ENCODE measurements at places on chromosomes 1 and 21. TPM values are rescaled to one million over a fixed set of nuclear protein-coding genes. Genes with fewer than 3 reads are reported as not detected.

ATAD3C gene
- polyA plus RNA-seq = 1.5 TPM

TRIM46 gene
- 4.0 TPM for polyA plus RNA-seq

C1orf141 gene
- polyA plus RNA-seq = 10.1 TPM

CFAP74 gene
- 24.9 TPM for polyA plus RNA-seq

PLXNA2 gene
- 4.7 TPM for polyA plus RNA-seq

SERTAD4 gene
- 1.1 TPM for polyA plus RNA-seq

MROH7 gene
- polyA plus RNA-seq = 162 TPM

ITLN2 gene
- 1.5 TPM for polyA plus RNA-seq

DNA sequence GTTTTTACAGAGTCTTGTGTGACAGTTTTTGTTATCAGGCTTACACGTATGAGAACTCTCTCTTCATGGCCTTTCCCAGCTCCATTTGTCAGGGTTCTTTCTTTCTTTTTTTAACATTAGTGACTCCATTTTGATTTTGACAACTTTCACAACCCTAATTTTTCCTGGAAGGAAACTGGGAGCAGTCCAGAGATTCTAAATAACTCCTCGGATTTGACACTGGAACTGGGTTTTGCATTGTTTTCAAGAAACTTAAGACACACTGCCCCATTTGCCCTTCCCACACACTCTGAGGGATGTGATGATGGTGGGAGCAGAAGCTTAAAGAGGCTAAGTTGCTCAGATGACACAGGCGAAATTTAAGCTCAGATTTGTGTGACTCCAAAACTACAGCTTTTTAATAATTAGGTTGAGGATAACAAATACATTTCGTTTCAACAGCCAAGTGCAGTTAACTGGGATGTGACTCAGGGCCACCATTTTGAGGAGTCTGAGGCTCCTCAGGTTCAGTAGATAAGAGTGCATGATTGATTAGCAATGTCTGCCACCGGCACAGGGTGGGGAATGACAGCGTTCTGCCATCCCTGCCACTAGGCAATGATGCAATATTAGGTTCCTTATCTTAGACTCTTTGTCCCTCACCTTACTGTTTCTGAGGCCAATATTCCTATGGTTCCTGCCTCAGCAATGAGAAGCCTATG, 95.1 kb upstream of the ATP1A1 start:
- DNase-seq = no peak
- H3K36me3 ChIP-seq = no peaks in the 10 kb centered on the region
- no peak overlapping the region for H3K27ac ChIP-seq
- H3K4me3 ChIP-seq = no peak overlapping the region

GRCh38 chr1:93596329-93597089, 85.1 kb downstream of the BCAR3 start:
- DNase-seq = no peak
- no peak overlapping the region for H3K27ac ChIP-seq
- peaks cover 33% of the 10 kb centered on the region for H3K4me1 ChIP-seq
- H3K27me3 ChIP-seq = no peaks in the 10 kb centered on the region
- H3K4me3 ChIP-seq = no peak overlapping the region
- H3K36me3 ChIP-seq = no peaks in the 10 kb centered on the region

DNA sequence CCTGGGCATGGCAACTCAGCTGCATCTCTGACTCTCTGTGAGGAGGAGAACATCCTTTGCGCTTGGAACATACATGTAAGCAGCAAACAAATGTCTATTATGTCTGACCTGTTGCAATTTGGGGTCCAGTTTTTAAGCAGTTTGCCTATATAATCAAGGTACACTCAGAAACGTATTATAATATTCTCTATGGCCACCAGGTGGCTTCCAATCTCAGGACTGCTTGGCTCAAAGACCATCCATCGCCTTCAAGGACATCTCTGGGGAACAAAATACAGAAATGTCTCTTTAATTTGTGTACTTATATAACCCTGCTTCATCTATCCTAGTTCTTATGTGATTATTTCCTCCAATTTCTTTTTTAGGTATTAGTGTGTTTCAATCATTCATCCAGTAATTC, 227.2 kb downstream of the OLFM3 start:
- H3K27me3 ChIP-seq = no peaks in the 10 kb centered on the region
- no peaks in the 10 kb centered on the region for H3K36me3 ChIP-seq
- no peak overlapping the region for H3K27ac ChIP-seq
- H3K4me1 ChIP-seq = no peaks in the 10 kb centered on the region
- no peak for DNase-seq

DNA sequence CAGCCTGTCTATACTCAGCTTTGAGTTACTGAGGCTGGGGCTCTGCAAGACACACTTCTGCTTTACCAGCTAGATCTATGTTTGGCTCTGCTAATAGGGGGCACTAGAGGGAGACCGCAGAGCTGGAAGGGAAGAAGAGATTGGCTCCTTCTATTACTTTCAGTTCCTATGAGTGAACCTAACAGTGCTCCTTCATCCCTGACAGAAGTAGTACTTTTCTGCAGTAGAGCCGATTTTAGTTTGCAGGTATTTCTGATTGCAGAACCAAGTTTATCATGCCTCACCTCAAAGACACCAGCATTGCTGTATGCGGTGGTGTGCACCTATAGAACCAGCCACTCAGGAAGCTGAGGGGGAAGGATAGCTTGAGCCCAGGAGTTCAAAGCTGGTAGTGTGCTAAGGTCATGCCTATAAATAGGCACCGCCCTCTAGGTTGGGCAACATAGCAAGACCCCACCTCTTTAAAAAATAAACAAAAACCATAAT, 5.7 kb upstream of the ZDHHC18 start:
- no peak overlapping the region for H3K27ac ChIP-seq
- no peaks in the 10 kb centered on the region for H3K36me3 ChIP-seq
- H3K4me3 ChIP-seq = no peak overlapping the region
- H3K4me1 ChIP-seq = peaks cover 5% of the 10 kb centered on the region
- DNase-seq = no peak
- H3K27me3 ChIP-seq = no peaks in the 10 kb centered on the region

- no peaks in the 10 kb centered on the region for H3K27me3 ChIP-seq
- DNase-seq = no peak
- H3K4me1 ChIP-seq = no peaks in the 10 kb centered on the region
- H3K4me3 ChIP-seq = no peak overlapping the region
- no peak overlapping the region for H3K27ac ChIP-seq
These were observed 26.1 kb downstream of the TRPM2 start for GRCh38 chr21:44379515-44379848.

- H3K27me3 ChIP-seq = no peaks in the 10 kb centered on the region
- H3K36me3 ChIP-seq = no peaks in the 10 kb centered on the region
- DNase-seq = peak; percentile 74
- peak overlapping the region; percentile 66 for H3K4me3 ChIP-seq
- peaks cover 17% of the 10 kb centered on the region for H3K4me1 ChIP-seq
These were observed 1.7 kb downstream of the PLEKHG5 start for GRCh38 chr1:6489799-6490180.

DNA sequence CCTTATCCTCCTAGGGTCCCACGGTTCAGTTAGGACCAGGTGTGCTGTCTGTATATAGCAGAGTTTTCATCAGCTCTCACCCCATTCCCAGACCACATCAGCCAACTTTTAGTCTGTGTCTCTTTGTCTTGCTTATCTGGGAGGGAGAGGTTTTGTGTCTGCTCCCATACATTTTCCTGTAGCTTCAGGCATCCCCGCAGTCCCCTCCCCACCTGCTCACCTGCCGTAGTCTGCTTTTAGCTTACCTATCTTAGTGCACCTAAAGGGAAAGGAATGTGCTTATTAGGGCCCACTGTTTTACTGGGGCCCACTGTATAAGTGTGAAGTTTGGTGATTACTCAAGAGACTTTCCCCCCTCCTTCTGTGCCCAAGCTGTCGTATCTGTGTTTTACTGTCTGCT, 225.1 kb downstream of the PLA2G4A start:
- no peak overlapping the region for H3K4me3 ChIP-seq
- no peak for DNase-seq
- H3K4me1 ChIP-seq = no peaks in the 10 kb centered on the region
- no peaks in the 10 kb centered on the region for H3K36me3 ChIP-seq

DNA sequence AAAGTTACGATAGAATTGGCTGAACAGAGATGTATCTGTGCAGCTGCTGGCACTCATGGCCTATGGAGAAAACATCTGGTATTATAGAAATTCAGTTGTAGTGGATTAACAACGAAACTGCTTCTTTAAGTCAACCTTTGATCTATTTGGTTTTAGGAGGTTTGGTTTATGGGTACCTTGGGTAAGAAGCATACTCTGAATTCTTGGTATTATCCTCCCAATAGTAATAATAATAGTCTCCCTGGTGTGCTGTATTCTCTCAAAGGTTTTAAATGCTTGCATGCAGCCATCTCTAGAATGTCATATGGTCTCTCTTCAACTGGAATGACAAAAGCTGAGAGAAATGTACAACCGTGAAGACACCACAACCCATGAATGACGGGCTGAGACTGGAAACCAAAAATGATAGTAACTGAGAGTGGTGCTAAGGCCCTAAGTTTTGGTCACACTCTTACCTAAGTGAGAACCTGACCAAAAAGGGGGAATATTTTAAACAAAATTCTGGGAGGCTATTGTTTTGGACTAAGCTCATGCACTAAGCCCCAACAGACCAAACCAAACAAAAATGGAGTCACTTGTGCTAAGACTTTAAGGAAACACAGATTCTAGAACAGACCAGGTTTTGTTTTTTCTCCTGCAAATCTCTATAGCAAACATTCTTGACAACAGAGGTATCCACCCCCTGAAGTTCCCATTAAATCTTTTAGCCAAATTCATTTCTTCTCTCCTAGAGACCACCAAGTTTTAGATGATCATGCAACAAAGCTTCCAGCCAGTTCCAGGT, 17.6 kb upstream of the TMEM61 start:
- H3K27ac ChIP-seq = no peak overlapping the region
- no peaks in the 10 kb centered on the region for H3K36me3 ChIP-seq
- H3K4me3 ChIP-seq = no peak overlapping the region
- no peak for DNase-seq
- no peaks in the 10 kb centered on the region for H3K27me3 ChIP-seq
- H3K4me1 ChIP-seq = no peaks in the 10 kb centered on the region

- no peak overlapping the region for H3K27ac ChIP-seq
- no peaks in the 10 kb centered on the region for H3K27me3 ChIP-seq
- no peak overlapping the region for H3K4me3 ChIP-seq
- DNase-seq = no peak
- H3K4me1 ChIP-seq = peaks cover 7% of the 10 kb centered on the region
- H3K36me3 ChIP-seq = no peaks in the 10 kb centered on the region
These were observed 109.5 kb upstream of the GRIK3 start for GRCh38 chr1:37143800-37144199.

GRCh38 chr1:204250428-204251030, 36.7 kb upstream of the GOLT1A start:
- H3K27ac ChIP-seq = no peak overlapping the region
- no peaks in the 10 kb centered on the region for H3K4me1 ChIP-seq
- no peaks in the 10 kb centered on the region for H3K36me3 ChIP-seq

DNA sequence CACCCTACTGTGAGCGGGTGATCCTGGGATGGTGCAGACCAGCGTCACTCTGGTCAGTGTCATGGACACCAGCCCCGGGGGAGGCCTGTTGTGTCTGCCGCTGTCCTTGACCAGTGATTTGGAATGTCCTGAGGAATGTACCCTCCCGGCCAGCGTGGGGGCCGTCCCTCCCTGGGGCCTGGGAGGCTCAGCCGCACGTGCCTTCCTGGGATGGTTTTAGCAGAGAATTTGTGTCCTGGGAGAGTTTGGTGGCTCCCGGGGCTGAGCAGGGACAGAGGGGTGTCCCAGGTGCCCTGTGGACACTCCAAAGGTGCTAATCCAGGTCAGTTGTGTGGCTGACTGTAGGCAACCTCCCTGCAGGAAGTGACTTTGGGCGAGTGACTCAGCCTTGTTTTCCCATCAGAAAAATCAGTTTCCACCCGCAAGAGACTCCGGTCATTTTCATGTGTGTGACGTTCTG, 6.2 kb downstream of the ARHGEF16 start:
- no peak overlapping the region for H3K4me3 ChIP-seq
- peaks cover 40% of the 10 kb centered on the region for H3K4me1 ChIP-seq
- DNase-seq = peak; percentile 88
- H3K27ac ChIP-seq = peak overlapping the region; percentile 66

DNA sequence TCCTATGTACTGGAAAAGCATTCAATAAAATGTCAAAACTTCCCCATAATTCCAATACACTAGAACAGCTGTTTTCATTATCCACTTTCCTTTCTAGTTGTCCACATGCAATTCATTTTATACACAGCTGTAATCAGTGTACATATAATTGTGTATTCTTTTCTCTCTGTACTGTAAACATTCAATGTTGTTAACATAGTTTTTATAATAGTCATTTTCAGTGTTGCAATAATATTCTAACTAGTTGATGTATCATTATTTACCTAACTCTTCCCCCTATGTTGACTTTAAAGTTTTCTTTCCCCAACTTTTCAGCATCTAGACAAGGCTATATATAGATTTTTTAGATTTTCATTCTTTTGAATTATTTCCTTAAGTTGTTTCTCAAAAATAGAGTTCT, 44.4 kb downstream of the DIPK1A start:
- DNase-seq = no peak
- no peaks in the 10 kb centered on the region for H3K27me3 ChIP-seq
- H3K4me1 ChIP-seq = no peaks in the 10 kb centered on the region
- H3K4me3 ChIP-seq = no peak overlapping the region
- H3K36me3 ChIP-seq = no peaks in the 10 kb centered on the region

DNA sequence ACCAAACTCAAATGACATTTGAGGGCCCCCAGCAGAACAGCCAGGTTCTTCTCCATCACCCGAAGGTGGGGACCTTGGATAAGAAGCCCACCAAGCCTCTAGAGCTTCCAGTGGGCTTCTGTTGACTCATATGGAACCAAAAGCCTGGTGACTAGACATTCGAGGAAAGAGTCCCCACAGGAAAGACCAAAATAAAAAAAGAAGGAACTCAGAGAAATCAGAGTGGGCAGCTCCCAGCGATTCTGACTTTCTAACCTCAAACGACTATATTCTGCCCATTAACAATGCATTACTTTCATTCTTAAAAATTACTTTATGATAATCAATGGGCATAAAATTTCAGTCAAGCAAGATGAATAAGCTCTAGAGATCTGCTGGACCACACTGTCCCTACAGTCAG, 9.6 kb upstream of the CHIT1 start:
- no peak for DNase-seq
- H3K27me3 ChIP-seq = no peaks in the 10 kb centered on the region
- H3K27ac ChIP-seq = no peak overlapping the region
- H3K4me1 ChIP-seq = no peaks in the 10 kb centered on the region
- no peaks in the 10 kb centered on the region for H3K36me3 ChIP-seq

DNA sequence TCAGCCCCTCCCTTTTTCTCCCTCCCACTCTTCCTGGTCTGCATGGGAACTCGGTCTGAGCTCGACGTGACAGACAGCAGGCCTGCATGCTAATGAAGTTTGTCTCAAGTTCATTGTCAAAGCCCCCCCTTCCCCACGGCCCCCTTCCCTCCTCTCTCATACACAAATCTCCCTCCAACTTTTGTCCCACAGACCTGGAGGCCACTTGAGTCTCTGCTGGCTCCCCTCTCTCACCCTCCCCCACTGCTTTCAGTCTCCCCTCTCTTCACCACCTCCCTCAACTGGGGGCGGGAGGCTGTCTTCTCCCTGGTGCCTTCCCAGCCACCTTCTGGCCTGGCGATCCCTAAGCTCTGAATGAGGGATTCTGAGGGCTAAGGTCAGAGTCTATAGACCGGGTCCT, 61.3 kb downstream of the RHBG start:
- H3K4me1 ChIP-seq = peaks cover under 1% of the 10 kb centered on the region
- no peak overlapping the region for H3K4me3 ChIP-seq
- no peaks in the 10 kb centered on the region for H3K27me3 ChIP-seq

GRCh38 chr1:100611086-100611485, 73.1 kb downstream of the GPR88 start:
- no peak overlapping the region for H3K4me3 ChIP-seq
- H3K27me3 ChIP-seq = no peaks in the 10 kb centered on the region
- DNase-seq = no peak
- peaks cover 3% of the 10 kb centered on the region for H3K4me1 ChIP-seq
- H3K27ac ChIP-seq = no peak overlapping the region
- H3K36me3 ChIP-seq = no peaks in the 10 kb centered on the region

GRCh38 chr1:202565890-202566602, 144.2 kb downstream of the SYT2 start:
- no peaks in the 10 kb centered on the region for H3K36me3 ChIP-seq
- H3K27ac ChIP-seq = peak overlapping the region; percentile 33
- H3K4me1 ChIP-seq = peaks cover 16% of the 10 kb centered on the region
- no peak for DNase-seq
- no peak overlapping the region for H3K4me3 ChIP-seq

Data from testis (tissue), 5 donors.